ENCODE measurements at places on chromosomes 2 and 18.

GRCh38 chr18:23872701-23873550, 141.6 kb upstream of the TTC39C start:
- no peak for DNase-seq

GRCh38 chr2:234808907-234809306, 142.9 kb upstream of the SH3BP4 start:
- no peak for DNase-seq

GRCh38 chr2:16622399-16622968, 43.1 kb downstream of the CYRIA start:
- no peak for DNase-seq

GRCh38 chr2:36425608-36426355, 70.2 kb downstream of the CRIM1 start:
- DNase-seq = peak; percentile 74

- no peak for DNase-seq
Observed at GRCh38 chr2:39377226-39377939, 59.7 kb downstream of the MAP4K3 start.

GRCh38 chr2:181106229-181106628, 125.8 kb downstream of the UBE2E3 start:
- peak; percentile 12 for DNase-seq

DNA sequence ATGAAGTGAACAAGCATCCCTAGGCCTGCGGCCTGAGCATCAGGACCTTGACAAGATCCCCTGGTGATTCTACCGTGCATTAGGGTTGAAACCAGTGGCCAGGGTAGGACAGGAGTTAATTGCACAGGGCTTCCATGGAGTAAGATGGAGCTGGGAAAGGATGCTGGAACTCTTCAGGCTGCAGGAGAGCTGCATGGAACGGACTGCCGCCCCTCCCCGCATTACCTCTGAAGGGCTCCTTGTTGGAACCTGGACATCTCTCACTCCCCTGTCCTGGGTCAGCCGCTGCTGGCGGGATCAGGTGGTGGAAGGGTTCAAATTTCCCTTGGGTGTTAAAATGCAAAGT, 156.6 kb upstream of the ID2 start:
- no peak for DNase-seq

DNA sequence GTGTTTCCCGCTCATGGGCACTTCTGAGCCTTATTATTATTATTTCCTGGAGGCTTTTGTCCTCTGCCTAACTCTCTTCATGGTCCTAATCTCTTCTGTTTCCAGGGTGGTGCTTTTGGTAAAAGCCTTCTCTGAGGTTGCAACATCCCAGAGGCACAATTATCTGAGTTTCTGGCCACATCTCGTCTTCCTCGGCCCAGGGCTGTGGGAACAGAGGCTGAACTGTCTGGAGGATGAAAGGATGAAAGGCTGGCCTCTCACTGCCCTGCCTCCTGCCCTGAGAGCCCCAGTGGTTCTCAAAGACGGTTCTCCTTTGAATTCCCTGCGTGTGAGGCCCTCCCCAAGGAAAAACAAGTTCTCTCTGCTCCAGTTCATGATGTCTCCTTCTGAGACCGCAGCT, 13.8 kb downstream of the GYPC start:
- DNase-seq = no peak

DNA sequence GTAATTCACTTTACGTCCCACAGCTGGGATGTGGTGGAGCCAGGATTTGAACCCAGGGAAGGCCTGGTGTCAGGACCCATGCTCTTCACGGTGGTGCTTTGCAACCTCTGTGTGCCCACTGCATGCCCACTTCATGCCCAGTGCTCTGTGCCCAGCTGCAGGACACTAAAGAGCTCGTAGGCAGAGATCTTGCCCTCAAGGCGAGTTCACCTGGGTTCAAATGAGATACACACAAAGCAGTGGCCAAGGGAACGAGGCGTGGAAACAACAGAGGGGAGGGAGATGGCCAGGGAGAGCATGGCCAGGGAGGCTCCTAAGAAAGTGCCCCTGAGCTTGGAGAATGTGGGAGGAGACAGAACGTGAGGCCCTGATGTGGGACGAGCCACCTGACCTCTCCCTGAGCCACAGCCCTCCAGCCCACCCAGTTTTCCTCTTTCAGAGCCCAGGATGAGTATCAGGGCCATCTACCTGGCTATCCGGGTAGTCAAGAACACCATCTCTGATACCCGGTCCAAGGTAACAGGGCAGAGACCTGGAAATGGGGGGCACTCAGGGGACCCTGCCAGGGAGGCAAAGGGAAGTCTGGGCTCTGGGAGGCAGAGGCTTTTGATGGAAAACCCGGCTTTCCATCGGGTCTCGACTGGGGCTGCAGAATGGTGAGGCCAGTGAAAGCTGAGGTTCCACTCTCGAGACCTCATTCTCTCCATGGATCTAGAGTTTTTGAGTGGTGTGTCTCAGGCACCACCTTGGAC, 20.4 kb downstream of the MROH2A start:
- DNase-seq = no peak

- no peak for DNase-seq
Observed at GRCh38 chr2:30486655-30487054, 39.6 kb downstream of the LCLAT1 start.

GRCh38 chr2:24881623-24882022, 38.4 kb downstream of the ADCY3 start:
- DNase-seq = no peak

DNA sequence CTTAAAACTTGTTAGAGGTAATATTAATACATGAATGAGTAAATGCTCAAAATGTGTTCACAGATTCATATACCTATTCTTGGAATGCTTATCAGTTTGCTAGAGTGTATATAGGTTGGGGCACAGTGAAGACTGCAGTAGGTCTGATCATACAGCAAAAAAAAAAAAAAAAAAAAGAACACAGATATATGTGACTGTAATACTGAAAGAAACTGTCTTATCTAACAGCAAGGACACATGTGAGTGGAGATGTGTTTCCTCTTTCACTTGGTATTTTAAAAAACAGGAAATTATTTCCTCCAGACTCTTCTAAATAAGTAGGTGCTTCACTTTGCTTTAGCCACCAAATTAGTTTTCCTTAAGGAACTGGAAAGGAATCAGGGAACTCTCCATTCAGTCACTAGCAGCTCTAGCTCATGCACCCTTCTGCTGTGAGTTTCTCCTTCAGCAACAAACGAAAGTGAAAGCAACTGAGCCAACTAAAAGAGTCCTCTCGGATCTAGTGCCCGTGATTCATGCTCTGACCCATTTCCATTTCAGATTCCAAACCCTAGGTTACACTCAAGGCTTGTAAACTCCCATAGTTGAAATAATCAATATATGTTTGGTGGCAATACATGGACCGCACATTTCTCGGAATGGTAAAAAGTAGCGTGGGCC, 98.5 kb downstream of the DSEL start:
- DNase-seq = peak; percentile 75

- peak; percentile 96 for DNase-seq
Observed at GRCh38 chr18:3447895-3448837, 1.8 kb upstream of the TGIF1 start.

GRCh38 chr2:77086478-77086877, 435.7 kb downstream of the LRRTM4 start:
- no peak for DNase-seq

DNA sequence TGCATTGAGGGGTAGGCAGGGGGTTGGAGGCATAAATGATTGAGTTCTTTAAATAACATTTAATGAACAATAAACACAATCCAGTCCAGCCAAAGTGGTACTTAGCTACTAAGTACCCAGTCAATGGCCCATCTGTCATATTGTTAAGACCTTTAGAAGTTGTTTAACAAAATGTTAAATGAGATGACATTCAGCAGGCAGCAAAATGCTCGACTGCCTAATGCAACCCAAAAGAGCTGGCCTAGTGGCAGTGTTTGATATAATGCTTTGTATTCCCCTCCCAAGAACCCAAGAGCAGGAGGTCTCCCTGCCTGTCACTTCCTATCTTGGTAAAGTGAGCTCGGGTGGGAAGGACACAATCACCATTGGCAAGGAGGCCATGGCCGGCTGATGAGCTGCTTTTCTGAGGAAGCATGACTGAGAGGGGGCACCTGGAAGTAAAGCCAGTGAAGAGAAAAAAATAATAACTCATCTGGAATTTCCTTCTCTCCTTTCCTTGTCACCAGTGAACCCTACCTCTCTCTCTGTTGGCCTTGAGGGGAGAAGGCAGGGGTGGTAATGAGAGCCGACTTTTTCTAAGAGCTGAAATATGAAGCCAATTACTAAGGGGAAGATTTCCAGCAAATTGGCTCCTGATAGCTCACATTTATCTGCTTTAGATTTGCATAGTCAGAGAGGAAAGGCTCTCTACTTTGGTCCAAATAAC, 140.6 kb downstream of the C1D start:
- DNase-seq = no peak

- no peak for DNase-seq
Observed at GRCh38 chr2:113058411-113058994, 495 bp upstream of the IL36RN start.

GRCh38 chr2:80548469-80548868, 243.9 kb upstream of the LRRTM1 start:
- no peak for DNase-seq

DNA sequence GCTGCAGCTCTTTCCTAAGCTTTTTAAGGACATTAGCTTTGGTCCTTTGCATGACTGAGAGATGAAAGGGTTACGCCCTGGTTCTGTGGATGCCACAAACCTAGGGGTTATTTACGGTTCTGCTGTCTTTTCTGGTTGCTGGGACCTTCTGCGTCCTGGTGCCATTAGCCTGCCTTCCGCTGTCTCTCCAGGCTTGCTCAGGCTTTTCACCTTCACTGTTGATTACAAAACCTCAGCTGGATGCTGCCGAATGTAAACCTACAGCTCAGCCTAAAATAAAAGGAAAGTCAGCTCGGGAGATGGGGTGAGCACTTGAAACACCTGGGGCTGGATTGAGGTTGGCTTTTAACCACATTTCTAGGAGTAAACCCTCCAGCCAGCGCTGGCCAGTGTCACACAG, 130.9 kb upstream of the ARHGAP28 start:
- no peak for DNase-seq

- DNase-seq = no peak
Observed at GRCh38 chr2:40255103-40255502, 196.8 kb downstream of the SLC8A1 start.

GRCh38 chr18:78596794-78597345, 382.7 kb upstream of the SALL3 start:
- DNase-seq = no peak

DNA sequence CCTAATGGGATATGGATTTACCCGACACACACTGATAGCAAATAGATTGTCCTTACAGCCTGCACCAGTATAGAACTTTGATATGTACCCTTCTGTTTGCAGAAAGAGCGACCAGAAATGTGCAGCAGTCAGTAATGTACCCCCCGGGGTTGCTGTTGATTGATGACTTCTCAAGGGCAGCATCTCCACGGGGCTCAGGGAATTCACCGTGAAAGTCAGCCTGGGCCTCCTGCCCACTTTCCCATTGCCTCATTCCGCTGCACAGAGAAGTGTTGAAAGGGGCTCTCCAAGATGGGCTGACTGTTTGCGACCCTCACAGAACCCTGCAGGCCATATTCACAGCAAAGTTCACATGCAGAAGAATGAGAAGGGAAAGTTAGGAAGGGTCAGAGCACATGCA, 241.3 kb downstream of the PRKCE start:
- peak; percentile 68 for DNase-seq

DNA sequence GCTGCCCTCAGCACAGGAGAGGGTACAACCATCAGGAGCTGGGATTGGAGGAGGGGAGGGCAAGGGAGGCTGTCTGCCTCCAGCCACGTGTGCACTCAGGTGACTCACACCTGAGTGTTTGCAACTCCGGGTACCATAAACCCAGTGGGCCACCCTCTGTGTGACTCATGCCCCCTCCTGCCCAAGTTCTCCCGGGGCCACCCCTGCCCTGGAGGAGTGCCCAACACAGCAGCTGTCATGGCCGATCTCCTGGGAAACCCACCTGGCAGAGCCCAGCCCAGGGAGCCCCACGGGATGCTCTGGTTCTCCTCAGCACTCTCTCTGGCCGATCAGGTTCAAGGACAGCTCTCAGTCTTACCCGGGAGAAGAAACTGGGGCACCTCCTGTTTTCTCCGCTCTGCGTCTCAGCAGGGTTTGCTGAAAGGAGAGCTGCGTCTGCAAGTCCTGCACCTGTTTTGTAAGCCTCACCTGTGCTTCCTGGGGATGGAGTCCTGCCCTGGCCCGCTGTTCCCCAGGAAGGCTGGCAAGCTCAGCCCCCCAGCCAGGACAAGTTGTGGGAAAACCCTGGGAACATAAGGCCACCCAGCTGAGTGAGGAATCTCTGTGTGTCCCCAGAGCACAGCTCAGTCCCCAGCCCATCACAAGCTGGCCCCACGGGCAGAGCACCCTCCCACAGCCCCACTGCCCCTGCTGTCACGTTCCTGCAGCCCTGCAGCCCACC, 44.0 kb upstream of the UBE2F start:
- no peak for DNase-seq

- DNase-seq = no peak
Observed at GRCh38 chr2:33633315-33633714, 34.2 kb upstream of the FAM98A start.

GRCh38 chr18:8703781-8704301, 1.5 kb upstream of the MTCL1 start:
- DNase-seq = no peak

- DNase-seq = no peak
Observed at GRCh38 chr2:217947383-217948350, 55.1 kb downstream of the TNS1 start.

DNA sequence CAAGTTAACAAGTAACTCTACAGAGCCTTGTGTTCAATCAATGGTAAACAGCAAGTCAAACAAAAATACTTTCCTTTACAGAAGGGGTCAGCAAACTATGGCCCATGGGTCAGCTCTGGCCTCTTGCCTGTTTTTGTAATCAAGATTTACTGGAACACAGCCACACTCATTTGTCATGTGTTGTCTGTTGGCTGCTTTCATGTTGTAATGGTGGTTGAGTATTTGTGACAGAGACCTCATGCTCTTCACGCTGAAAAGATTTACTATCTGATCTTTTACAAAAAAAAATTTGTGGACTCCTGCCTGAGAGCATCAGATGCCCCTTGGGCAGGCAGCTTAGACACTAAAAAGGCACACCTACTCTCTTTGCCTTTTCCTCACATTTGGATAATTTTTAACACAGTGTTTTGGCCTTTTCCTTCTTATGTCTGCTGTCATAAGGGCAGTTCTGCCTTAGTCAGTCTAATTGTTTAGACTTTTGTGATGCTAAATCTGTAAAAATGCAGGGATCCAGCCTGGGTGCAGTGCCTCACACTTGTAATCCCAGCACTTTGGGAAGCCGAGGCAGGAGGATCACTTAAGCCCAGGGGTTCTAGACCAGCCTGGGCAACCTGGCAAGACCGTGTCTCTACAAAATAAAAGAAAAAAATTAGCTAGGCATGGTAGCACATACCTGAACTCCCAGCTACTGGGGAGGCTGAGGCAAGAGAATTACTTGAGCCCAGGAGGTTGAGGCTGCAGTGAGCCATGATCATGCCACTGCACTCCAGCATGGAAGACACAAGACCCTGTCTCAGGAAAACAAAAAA, 18.3 kb downstream of the IL1B start:
- no peak for DNase-seq

All from fibroblast of mammary gland (primary cell).